ENCODE measurements at places on chromosomes 7 and 10. TPM values are rescaled to one million over a fixed set of nuclear protein-coding genes. Genes with fewer than 3 reads are reported as not detected.
A peak's percentile ranks its signal among the peaks of the same experiment; 100 is the strongest.

Gene FMC1
- 22.2 TPM for total RNA-seq

Gene ADIRF
- 193 TPM for total RNA-seq

Gene RARRES2
- total RNA-seq, result 569 TPM

Gene SKIDA1
- 3.7 TPM for total RNA-seq

Gene CALML5
- not detected for total RNA-seq

Gene CYP2W1
- total RNA-seq, result 4.1 TPM

Gene LRGUK
- 0.56 TPM for total RNA-seq

Gene STYXL1
- 18.2 TPM for total RNA-seq

Gene SPDYE11
- not detected for total RNA-seq

Gene CNPY4
- 28.7 TPM for total RNA-seq

- no peak for DNase-seq
Measured at GRCh38 chr7:106964466-106964865, 80.0 kb upstream of the PRKAR2B start.

GRCh38 chr10:9709849-9710248 lies 1307.8 kb upstream of the CELF2 start:
- no peak for DNase-seq

DNA sequence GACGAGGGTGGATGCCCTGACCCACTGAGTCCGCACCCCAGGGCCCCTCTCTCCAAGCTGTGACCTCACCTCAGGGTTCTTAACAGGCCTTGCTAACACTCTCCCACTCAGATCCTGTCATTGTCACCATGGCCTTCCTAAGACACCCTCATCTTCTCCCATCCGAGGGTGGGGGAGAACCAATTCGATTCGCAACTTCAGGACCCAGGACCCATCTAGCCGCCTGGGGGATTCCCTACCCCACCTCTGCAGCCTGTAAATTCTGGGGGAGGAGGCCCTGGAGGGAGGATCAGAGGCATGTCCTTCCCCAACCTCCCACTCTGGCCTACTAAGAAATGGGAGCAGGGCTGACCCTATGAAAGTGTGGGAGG lies 17.4 kb downstream of the TRIM8 start:
- peak; percentile 33 for DNase-seq

DNA sequence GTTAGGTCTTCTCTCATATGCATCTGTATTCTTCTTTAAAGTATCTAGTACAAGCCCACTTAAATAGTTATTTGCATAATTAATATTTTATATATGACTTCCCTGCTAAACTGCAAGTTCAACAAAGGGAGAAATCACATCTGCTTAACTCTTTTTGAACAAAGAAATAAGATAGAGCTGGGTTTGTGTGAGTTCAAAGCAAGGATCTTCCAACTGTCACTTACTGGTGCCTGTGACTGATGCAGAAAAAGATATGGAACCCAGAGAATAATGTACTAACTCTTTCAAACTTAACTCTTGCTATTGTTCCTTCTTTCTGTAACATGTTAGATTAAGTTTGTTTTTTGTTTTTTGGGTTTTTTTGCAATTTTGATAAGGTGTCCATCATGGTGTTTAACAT lies 71.3 kb upstream of the SP4 start:
- no peak for DNase-seq

- DNase-seq, result no peak
Measured at GRCh38 chr10:107814865-107815487, 650.5 kb upstream of the SORCS1 start.

DNA sequence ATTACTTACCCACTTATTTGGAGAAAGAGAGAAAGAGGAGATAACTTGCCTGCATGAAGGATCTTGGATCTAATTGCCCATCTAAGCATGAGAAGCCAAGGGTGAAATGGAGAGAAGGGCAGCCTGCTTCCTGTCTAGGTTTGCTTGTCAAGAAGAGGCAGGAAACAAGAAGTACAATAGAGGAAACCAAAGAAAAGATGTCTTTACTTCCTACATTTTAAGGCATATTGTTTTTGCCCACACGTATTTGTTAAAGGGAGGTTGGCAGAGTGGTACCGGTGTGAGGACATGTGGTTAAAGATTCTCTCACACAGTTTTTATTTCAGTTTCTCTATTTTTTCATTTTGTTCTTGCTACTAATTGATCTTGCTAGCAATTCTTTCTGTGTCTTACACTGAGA lies 6.0 kb upstream of the TAS2R38 start:
- no peak for DNase-seq

DNA sequence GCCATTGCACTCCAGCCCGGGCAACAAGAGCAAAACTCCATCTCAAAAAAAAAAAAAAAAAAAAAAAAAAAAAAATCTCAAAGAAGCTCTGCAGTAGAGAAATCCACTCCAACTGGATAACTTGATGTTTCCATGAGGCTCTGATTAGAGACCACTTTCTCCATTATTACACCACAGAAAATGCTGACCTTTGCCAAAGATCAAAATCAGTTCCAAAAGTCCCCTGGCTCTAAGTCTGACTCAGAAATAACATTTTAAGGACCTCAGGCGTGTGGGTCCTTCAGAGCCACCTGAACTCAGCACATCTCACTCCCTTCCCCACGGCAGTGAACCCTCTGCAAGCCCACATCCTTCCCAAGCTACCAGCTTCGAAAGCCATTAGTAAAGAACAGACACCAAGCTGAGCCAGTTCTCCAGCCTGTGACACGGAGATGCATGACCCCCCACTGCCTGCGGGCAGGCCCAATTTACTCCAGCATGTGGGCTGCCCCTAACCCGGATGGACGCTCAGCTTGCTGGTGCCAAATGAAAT lies 13.8 kb upstream of the TMEM120A start:
- no peak for DNase-seq

GRCh38 chr7:142866361-142867096 lies 11.7 kb downstream of the EPHB6 start:
- DNase-seq, result no peak

- no peak for DNase-seq
Measured at GRCh38 chr7:107103369-107103768, 58.9 kb downstream of the PRKAR2B start.

DNA sequence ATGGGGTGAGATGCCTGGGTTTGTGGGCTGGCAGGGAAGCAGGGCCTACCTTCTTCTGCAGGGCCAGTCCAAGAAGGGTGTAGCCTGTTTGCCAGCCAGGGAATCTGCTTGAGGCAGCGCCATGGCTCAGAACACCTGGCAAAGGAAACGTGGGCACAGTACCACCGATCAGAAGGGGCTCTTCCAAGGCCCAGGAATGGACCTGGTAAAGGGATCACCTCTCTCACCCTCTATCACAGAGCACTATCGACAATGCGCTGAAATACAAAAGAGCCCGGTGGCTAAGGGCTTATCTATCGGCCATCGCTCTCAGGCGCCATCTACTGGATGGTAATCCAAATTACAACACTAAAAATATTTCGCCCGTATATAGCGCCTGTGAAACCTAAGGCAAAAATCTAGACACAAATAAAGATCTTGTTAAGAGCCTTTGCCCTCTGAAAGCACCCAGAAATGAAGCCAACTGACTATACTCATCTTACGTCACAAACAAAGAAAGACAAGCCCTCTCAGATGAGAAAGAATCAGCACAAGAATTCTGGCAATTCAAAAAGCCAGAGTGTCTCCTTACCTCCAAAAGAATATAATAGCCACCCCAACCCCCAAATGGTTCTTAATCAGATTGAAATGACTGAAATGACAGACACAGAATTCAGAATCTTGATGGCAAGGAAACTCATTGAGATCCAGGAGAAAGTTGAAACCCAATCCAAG lies 217.8 kb upstream of the HPS1 start:
- no peak for DNase-seq

GRCh38 chr7:18835001-18835690 lies 282.3 kb downstream of the TWIST1 start:
- DNase-seq, result no peak

DNA sequence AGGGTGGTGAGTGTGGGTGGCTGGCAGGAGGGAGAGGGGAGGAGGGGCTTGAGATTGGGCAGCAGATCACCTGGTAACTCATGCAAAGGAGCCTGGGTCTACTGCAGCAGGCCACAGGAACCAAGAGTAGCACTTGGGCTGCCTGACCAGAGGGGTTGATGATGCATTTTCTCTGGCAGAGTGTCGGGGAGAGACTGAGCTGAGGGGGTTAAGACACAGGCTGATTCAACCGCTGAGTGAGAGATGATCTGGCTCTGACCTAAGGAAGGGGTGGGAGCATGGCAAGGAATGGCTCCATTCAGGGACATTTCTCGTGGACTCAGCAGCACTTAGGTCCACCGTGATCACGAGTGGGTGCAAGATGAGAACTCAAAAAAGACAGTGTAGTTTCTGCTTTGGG lies 115.5 kb upstream of the STK17A start:
- no peak for DNase-seq

GRCh38 chr10:124152139-124153022 lies 59.0 kb upstream of the CHST15 start:
- peak; percentile 46 for DNase-seq

- no peak for DNase-seq
Measured at GRCh38 chr10:53864846-53865245, 936.2 kb downstream of the PCDH15 start.

DNA sequence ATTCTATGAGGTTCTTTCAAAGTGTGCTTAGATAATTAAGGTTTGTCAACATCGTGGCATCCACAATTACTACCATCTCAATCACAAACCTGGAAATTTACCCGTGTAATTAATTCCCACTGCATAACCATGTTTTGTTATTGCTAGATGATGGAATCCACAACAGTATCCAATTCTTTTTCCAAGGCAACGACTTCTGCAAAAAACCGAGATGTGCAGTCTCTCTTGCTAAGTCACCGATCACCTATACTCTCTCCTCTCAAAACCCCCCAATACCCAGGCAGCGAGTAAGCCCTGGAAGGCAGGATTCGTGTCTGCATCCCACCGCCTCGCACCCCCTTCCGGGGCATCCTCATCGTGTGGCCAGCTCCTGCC lies 678 bp upstream of the EIF4H start:
- DNase-seq, result no peak

- DNase-seq, result no peak
Measured at GRCh38 chr7:18177815-18178660, 150.4 kb upstream of the PRPS1L1 start.

GRCh38 chr7:31710171-31710570 lies 23.2 kb downstream of the PPP1R17 start:
- no peak for DNase-seq

- DNase-seq, result no peak
Measured at GRCh38 chr7:55556031-55556430, 16.3 kb downstream of the VOPP1 start.

GRCh38 chr7:129189661-129190310 lies 1.4 kb downstream of the SMO start:
- DNase-seq, result no peak

DNA sequence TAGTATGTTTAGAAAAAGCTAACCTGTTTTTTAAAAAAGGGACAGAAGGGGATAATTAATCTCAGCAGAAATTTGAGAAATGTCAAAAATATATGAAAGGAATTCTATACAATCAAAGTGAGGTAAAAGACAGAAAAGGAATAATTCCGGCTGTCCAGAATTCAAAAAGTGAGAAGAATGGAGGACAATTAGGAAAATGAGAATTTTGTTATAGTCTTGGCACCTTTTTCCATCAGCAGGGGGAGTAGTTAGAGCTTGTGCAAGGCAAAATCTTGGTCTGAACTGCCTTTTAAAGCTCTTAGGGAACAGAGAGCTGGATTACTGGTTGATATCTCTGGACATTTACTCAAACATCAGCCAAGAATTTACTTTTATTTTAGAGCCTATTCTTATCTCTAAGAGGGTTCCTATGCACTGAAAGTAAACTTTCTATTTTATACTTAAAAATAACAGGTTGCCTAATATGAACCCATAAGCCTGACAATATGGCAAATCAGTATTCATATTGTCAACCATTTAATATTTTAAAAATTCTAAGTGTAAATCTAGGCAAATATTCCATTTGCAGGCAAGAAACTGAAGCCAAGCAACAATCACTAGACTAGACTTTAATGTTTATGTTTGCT lies 185.6 kb downstream of the ANK3 start:
- DNase-seq, result no peak

GRCh38 chr7:47693216-47693615 lies 111.3 kb upstream of the TNS3 start:
- no peak for DNase-seq
